ENCODE measurements at places on chromosomes 11 and 22.

DNA sequence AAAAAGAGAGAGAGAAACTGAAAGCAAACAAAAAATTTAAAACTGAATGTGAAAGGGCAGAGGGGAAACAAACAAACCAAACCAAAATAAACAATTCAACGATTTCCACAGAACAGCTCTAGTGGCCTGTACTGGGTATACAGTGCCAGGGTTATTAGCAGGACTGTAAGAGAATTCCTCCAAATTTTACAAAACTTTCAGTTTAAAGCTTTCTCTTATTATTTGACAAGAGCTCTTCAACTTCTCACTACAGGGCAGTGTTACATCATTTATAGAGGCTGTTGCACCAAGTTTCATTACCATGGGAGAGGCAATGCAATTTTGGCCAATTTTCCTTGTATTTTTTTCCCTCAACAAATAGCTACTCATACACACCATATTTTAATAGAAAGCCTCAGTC, 44.3 kb upstream of the CLPB start:
- DNase-seq, result no peak
- no peaks in the 10 kb centered on the region for H3K27me3 ChIP-seq
- no peaks in the 10 kb centered on the region for H3K36me3 ChIP-seq
- peaks cover 3% of the 10 kb centered on the region for H3K4me1 ChIP-seq

DNA sequence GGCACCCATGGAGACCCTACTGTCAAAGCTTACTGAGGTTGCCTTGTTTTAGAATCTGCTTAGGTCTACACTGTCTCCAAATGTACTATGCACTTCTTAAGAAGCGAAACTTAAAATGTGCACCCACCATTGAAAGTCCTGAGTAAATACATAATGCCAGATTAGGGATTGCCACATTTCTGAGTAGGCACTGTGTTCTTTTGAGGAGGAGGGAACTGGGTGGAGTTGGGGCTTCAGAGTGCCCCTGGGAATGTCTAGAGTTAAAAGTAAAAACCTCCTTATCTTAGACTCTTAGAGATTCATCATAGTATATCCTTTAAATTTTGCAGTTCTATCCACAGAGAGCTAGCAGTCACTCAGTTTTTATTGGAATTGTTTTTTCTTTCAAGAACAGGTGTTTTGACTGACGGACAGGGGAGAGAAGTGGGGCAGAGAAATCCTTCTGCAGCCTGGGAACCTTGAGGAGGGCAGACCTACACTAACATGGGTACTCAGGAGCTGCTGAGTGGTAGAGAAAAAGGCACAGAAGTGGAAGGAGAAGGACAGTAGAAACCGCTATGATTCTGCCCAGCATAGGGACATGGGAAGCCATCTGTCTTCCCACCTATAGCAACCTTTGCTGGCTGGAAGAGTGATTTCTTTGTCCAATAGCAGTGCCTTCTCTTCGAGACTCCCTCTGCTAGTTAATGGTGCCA, 33.4 kb upstream of the MICAL2 start:
- no peak overlapping the region for H3K4me3 ChIP-seq
- no peak for DNase-seq
- H3K4me1 ChIP-seq, result no peaks in the 10 kb centered on the region
- H3K36me3 ChIP-seq, result no peaks in the 10 kb centered on the region
- no peak overlapping the region for H3K27ac ChIP-seq

- no peak overlapping the region for H3K27ac ChIP-seq
- no peaks in the 10 kb centered on the region for H3K4me1 ChIP-seq
- H3K27me3 ChIP-seq, result no peaks in the 10 kb centered on the region
- no peak overlapping the region for H3K4me3 ChIP-seq
Measured at GRCh38 chr11:26063915-26064314, 268.0 kb upstream of the ANO3 start.

- no peak overlapping the region for H3K27ac ChIP-seq
- no peak for DNase-seq
- no peaks in the 10 kb centered on the region for H3K36me3 ChIP-seq
- no peak overlapping the region for H3K4me3 ChIP-seq
- no peaks in the 10 kb centered on the region for H3K4me1 ChIP-seq
- H3K27me3 ChIP-seq, result no peaks in the 10 kb centered on the region
Measured at GRCh38 chr11:113562981-113563461, 87.8 kb upstream of the DRD2 start.

DNA sequence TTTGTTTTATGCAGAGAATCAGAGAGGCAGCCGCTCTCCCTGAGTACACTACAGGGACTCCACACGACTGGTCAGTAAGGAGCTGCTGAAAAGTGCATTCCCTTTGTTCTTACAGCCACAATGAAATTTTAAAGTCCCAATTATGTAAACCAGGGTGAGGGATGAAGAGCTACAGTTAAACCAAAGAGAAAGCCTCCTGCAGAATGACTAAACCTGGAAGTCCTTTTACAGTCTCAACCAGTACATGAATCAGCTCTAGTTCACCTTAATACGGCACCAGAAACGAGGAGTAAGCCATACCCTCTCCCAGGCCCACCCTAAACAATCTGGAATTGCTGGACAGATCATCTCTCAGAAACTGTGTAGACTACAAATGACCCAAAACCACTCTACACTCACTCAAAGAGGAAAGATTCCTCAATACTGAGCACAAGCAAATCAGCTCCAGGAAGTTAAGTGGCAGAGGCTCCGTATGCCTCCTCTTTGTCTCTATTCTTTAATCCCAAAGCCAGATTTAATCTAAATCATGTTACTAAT, 113.1 kb downstream of the RBFOX2 start:
- DNase-seq, result no peak
- peaks cover 3% of the 10 kb centered on the region for H3K27me3 ChIP-seq
- no peak overlapping the region for H3K4me3 ChIP-seq
- H3K4me1 ChIP-seq, result no peaks in the 10 kb centered on the region
- no peaks in the 10 kb centered on the region for H3K36me3 ChIP-seq
- no peak overlapping the region for H3K27ac ChIP-seq

- H3K36me3 ChIP-seq, result no peaks in the 10 kb centered on the region
- H3K27ac ChIP-seq, result no peak overlapping the region
- H3K27me3 ChIP-seq, result no peaks in the 10 kb centered on the region
Measured at GRCh38 chr11:103619480-103619879, 417.0 kb upstream of the DDI1 start.
